ENCODE measurements at places on chromosomes 7 and 10. TPM values are rescaled to one million over a fixed set of nuclear protein-coding genes. Genes with fewer than 3 reads are reported as not detected.

The YKT6 gene
- polyA plus RNA-seq, result 44.9 TPM

DNA sequence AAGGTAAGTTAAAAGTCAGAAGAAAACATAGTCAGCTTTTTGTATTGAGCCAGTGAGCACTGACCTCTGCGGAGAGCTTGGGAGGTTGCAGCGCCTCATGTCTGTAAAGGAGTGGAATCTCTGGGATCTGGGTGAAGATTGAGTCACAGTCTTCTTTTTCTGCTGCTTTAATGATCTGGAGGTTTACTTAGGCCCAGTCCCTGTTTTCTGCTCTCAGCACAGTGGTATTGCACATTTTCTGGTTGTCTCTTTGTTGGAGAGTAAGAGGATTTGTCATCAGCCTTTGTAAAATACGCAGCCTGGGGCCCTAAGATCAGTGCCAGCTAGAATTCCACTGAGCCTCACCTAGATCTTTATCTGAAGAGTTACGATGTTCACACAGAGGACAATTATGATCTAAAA lies 58.3 kb upstream of the GJD4 start:
- DNase-seq, result no peak

DNA sequence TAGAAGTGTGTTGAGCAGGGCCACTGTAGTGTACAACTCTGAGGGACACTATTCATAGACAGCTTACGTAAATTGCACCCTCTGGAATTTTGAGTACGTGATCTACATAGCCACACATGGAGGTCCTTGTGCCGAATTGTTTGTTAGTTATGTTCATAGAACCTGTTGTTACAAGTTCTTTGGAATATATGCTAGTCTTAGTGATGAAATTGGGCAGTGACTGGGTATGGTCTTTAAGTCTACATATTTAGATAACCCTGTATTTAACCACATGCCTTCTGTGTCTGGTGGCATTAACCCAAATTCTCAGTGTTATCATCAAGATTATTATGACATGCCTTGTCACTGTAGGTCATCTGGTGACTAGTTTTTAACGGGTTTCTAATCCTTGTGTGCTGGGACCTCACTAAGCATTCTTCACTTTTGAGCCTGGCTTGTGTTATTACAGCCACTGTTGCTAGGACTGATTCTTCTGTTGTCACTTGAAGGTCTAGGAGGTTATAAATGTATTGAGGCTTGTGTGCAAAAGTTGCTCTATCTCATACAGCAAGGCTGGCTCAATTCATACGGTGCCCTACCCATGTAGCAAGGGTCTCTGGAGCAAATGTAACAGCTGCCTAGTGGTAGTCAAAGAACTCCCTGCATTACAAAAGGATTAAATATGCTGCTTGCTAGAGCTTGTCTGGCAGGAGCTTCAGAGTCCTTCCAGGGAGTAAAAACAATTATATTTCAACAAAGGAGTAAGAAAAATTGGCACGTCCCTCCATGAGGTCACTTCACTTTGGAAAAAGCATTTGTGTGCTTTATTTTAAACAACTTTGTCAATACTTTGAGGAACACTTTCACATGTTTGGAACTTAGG lies 65.4 kb downstream of the CDK14 start:
- no peak for DNase-seq

- DNase-seq, result no peak
Measured at GRCh38 chr7:80264769-80265495, 130.3 kb downstream of the GNAI1 start.

GRCh38 chr7:98213888-98214810 lies 2.9 kb downstream of the BHLHA15 start:
- peak; percentile 44 for DNase-seq

DNA sequence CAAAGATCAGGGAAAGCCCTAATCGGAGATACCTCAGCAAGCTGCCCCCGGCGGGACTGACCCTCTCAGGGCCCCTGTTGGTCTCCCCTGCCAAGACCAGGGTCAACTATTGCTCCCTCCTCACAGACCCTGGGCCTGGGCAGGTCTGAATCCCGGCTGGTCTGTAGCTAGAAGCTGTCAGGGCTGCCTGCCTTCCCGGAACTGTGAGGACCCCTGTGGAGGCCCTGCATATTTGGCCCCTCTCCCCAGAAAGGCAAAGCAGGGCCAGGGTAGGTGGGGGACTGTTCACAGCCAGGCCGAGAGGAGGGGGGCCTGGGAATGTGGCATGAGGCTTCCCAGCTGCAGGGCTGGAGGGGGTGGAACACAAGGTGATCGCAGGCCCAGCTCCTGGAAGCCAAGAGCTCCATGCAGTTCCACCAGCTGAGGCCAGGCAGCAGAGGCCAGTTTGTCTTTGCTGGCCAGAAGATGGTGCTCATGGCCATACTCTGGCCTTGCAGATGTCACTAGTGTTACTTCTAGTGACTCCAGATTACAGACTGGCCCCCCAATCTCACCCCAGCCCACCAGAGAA lies 24.1 kb downstream of the TBATA start:
- DNase-seq, result no peak

The PDGFA gene
- 0.68 TPM for polyA plus RNA-seq

DNA sequence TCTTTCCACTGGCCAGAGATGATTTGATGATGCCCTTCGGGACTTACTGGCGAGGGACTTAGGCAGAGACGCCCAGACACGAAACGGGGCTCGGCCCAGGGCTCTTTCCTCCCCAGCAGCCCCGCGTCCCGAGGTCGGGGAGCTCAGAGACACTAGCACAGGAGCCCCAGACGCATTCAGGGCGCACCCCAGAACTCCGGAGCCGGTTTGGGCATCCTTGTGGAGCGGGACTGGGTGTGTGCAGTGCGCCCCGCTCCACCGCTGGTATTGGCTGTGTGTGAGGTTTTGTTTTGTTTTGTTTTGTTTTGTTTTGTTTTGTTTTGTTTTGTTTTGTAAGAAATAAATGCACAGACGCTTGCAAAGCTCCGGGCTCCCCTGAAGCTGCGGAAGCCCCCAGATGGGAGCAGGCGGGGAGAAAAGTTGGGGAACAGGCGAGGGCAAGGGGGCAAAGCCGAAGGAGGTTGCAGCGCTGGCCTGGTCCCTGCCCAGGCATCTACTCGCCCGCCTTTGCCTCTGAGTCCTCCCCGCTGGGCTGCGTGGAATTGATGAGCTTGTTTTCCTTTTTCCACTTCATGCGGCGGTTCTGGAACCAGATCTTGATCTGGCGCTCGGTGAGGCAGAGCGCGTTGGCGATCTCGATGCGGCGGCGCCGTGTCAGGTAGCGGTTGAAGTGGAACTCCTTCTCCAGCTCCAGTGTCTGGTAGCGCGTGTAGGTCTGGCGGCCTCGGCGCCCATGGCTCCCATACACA lies 1.9 kb upstream of the HOXA5 start:
- DNase-seq, result no peak

The SH2B2 gene
- 1.5 TPM for polyA plus RNA-seq

The ZKSCAN1 gene
- polyA plus RNA-seq, result 57.9 TPM

The MYH16 gene
- not detected for polyA plus RNA-seq

- DNase-seq, result no peak
Measured at GRCh38 chr10:100847440-100847839, 65.3 kb upstream of the SLF2 start.

DNA sequence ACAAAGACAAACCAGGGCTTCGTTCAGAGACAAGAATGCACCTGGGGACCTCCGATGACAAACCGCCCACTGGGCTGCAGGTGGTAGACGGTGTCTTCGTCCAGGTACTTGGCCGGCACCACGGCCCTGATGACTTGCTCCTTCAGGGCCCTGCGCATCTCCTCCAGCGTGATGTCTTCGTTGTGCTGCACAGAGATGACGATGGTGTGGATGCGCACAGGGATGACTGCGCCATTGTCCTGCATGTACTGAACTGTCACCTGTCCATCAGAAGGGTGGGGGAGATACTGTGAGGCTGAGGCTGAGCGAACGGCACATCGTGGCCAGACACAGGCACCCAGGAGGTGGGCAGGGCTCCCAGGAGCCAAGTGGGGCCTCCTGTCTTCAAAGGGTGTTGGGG lies 13.1 kb downstream of the MAT1A start:
- no peak for DNase-seq

DNA sequence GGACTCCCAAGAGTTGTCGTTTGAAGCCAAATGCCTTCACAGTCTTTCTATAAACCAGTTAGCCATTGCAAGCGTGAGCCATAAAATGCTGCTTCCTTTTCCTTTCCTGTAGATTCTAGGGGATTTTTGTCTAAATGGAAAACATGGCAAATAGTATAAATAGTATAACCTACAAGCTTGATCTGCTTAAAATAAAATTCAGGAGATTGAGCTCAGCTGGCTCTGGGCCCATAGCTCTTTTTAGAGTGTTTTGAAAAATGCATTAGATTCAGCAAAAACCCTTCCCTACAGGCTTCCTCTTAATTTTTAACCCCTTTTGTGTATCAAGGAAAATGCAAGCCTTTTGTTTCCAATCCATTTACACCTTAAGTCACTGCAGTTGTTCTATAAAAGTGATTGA lies 190.1 kb upstream of the GDF10 start:
- DNase-seq, result no peak

The DLX6 gene
- not detected for polyA plus RNA-seq

DNA sequence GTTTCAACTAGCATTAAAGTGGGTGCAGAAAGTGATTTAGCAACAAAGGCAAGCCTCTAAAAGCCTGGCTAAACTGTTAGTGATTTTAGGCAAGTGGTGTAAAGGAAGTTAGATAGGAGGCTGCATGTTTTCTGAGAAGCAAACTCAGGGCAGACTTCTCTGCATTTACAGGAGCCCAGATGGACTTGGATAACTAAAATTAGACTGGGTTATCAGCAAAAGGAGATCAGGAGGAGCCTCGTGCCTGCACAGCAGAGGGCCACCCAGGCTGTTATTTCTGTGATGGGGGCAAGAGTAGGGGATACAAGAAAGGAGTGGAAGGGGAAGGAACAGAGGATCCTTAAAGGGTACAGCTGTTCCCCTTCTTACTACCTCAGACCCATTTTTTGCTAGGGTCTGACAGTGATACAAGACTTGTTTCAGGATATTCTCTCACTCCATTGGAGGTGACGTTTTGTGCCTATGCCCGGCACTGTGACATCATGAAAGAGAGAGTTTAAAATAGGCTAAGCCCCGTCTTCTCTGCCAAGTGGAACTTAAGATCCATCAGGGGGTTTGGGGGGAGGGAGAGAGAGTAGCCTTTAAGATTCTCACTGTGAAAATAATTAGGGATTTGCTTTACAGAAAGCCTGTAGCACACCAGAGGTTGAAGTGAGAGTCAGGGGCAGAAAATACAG lies 49.6 kb upstream of the PDCD4 start:
- no peak for DNase-seq

- DNase-seq, result no peak
Measured at GRCh38 chr10:75653761-75654160, 222.3 kb downstream of the LRMDA start.

The JAKMIP3 gene
- not detected for polyA plus RNA-seq

The FGFR2 gene
- polyA plus RNA-seq, result 1.3 TPM

DNA sequence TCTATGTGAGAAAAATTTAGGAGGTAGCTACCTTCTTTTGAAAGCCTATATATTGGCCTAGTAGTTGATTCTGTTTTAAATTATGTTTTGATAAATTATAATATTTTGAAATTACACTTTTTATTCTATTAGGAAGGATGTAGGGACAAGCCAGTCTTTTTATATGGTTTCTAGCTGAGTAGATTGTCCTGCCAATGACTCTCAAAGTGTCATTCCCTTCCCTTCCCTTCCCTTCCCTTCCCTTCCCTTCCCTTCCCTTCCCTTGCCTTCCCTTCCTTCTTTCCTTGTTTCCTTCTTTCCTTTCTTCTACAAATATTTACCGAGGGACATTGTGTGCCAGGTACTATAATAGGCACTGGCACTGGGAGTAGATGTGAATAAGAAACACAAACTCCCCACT lies 99.7 kb upstream of the HDAC9 start:
- DNase-seq, result no peak

DNA sequence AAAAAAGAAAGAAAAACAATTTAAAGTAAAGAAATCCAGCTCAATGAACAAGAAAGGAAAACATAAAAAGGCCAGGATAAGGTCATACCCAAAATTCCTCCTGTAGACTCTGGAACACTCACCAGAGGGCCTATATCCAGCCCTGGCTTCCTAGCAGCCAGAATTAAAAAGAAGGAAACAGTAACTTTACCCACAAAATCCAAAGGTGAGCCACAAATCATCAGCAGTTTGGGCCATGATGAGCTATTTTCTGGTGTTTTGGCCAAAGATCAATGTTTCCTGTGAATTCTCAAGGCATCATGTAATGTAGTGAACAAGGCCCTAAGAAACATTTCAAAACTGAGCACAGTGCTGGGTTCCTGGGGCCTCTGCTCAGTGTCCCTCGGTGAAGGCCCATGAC lies 87.8 kb downstream of the LARP4B start:
- no peak for DNase-seq

DNA sequence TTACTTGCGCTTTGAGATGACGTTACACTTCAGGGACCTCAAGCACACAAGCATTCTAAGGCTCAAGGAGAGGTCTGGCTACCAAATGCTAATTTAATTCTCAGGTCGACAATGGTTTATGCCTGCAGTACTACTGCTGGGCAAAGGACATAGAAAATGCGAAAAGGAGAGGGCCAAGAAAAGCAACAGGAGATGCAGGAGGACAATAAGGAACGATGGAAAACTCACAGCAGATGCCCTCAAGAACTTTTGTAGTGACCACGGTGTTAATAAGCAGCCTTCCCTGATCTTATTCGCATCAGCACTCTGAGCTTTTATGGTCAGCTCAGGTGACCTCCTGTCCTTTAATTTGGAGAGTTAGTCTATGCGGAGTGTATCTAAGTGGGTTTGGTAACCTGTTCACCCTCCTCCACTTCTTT lies 146.3 kb downstream of the GPR85 start:
- no peak for DNase-seq

- no peak for DNase-seq
Measured at GRCh38 chr7:141251957-141252356, 178.1 kb downstream of the TMEM178B start.

DNA sequence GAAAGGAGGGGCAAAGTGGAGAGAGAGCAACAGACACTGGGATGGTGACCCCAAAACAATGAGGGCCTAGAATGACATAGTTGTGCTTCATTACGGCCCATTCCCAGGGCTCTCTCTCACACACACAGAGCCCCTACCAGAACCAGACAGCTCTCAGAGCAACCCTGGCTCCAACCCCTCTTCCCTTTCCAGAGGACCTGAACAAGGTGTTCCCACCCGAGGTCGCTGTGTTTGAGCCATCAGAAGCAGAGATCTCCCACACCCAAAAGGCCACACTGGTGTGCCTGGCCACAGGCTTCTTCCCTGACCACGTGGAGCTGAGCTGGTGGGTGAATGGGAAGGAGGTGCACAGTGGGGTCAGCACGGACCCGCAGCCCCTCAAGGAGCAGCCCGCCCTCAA lies 20.7 kb downstream of the PRSS2 start:
- DNase-seq, result no peak

DNA sequence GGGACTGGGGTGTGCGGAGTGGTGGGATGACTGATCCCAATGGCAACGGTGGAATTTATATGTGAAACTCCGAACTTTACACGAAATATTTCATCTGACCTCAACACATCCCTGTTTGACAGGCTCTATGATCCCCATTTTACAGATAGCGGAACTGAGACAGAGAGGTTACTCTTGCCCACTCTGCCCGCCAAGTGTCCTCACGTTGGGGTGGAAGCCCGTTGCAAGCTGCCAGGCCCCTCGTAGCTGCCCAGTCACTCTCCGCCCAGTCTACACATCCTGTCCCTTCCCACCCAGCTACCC lies 397 bp upstream of the NFE2L3 start:
- DNase-seq, result no peak
